Ovary (tissue), 10 donors: ENCODE measurements at places on chromosomes 4 and X. TPM values are rescaled to one million over a fixed set of nuclear protein-coding genes. Genes with fewer than 3 reads are reported as not detected.

Gene AMOT
- total RNA-seq = 20.2 TPM

- no peak overlapping the region for H3K27ac ChIP-seq
- H3K4me3 ChIP-seq = no peak overlapping the region
- DNase-seq = no peak
- H3K4me1 ChIP-seq = no peaks in the 10 kb centered on the region
- no peaks in the 10 kb centered on the region for H3K36me3 ChIP-seq
Observed at GRCh38 chrX:48883729-48884128, 13.8 kb downstream of the TIMM17B start.

Gene CXCL1
- 5.8 TPM for total RNA-seq

Gene MXRA5
- total RNA-seq = 1.7 TPM

Gene SYTL5
- 0.18 TPM for total RNA-seq

Gene CENPVL1
- not detected for total RNA-seq

DNA sequence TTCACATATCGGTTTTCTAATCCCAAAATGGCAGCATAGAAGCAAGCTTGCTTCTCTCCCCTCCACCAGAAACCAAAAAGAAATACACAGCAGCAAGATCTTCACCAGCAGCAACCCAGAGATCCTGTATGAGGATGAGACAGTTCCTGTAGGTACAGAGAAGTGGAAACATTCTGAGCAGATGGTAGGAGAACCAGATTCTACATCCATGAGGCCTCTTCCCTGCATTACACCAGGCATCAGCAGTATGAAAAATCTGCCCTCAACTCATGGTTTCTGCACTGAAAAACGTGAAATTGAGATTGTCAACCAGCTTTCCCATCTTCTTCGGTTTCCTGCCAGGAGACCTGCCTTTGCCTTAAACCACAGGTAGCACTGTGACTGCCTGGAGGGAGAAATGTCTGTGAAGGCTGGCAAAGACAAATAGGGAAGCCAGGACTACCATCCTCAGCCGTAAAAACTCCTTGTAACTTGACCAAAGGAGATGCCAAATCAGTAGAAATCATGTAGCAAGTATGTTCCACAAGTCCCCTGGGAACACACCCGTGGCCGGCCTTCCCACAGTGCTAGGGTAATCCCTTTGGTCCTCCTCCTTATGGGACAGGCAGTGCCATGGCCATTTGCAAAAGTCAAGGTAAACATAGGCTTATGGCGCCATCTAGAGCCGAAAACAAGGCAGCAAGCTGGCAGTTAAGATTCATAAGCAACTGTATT lies 24.0 kb upstream of the MTHFD2L start:
- no peaks in the 10 kb centered on the region for H3K36me3 ChIP-seq
- peak; percentile 51 for DNase-seq
- no peaks in the 10 kb centered on the region for H3K4me1 ChIP-seq
- no peaks in the 10 kb centered on the region for H3K27me3 ChIP-seq
- H3K4me3 ChIP-seq = no peak overlapping the region

DNA sequence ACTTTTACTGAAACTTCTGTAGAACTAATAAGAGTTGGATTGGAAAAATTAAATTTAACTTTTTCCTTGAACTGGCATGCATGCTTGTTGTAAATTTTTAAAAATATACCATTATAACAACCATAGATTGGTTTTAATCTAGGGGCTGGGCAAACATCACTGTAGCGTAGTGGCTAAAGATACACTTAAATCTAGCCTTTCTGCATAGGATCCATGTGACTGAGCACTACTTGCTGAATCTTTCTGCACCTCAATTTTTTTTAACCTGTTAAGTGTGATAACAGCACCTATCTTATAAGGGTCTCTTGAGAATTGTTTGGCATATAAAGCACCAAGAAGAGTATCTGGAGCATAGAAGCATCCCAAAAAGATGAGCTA lies 4.1 kb downstream of the ANXA10 start:
- no peaks in the 10 kb centered on the region for H3K4me1 ChIP-seq
- no peaks in the 10 kb centered on the region for H3K27me3 ChIP-seq
- no peak overlapping the region for H3K4me3 ChIP-seq
- DNase-seq = no peak

Gene ALAS2
- total RNA-seq = 2.4 TPM

- H3K4me1 ChIP-seq = no peaks in the 10 kb centered on the region
- no peak overlapping the region for H3K4me3 ChIP-seq
- DNase-seq = no peak
- H3K36me3 ChIP-seq = no peaks in the 10 kb centered on the region
- H3K27ac ChIP-seq = no peak overlapping the region
Observed at GRCh38 chr4:108685036-108685686, 34.8 kb downstream of the OSTC start.

GRCh38 chr4:140642674-140643437 lies 74.1 kb upstream of the UCP1 start:
- peak; percentile 38 for DNase-seq
- H3K36me3 ChIP-seq = no peaks in the 10 kb centered on the region
- peaks cover 11% of the 10 kb centered on the region for H3K4me1 ChIP-seq
- H3K27ac ChIP-seq = no peak overlapping the region

Gene SCRG1
- total RNA-seq = 0.13 TPM

DNA sequence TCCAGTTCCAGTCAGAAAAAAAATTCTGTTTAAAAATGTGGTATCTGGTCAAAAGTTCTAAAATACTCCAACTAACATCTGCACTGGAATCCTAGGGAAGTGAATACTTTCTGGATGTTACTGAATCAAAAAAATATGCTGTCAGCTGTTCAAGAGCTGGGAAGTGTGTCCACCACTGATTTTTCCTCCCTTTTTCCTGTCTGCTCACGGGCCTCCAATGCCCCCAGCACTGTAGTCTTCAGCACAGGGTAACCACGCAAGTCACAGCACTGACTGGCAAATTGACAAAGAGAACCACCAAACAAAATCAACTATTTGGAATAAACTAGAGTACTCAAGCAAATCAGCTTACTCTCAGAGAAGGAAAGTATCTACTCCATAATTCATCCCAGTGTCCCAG lies 9.9 kb downstream of the VEGFC start:
- no peaks in the 10 kb centered on the region for H3K27me3 ChIP-seq
- no peaks in the 10 kb centered on the region for H3K4me1 ChIP-seq
- no peak overlapping the region for H3K27ac ChIP-seq
- no peak for DNase-seq

DNA sequence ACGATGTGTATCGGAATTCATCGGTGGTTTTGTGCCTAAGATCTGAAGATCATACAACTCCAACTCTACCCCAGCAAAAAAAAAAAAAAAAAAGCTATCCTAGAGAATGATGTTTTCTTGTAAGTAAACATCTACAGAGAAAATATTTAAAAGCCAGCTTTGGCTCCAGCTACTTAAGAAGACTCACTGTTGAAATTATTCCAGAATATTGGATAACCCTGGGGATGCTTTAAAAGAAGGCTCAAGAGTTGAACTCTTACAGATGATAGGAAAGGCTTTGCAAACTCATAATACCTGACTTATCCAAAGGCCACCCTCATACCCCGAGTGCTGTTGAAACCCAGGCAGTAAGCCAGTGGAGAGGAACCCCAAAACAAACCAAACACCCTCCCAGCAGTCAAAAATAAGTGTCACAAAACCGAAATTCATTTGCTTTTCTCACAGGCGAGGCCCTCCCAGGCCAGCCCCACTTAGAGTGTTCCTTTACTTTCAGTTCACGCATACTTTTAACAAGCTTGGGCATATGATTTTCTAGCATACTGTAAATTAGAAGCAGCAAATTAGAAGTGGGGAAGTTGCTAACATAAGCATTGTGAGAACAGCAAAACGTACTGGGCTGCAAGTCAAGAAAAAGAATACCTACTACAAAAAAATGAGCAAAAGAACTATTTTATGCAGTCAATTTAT lies 2.7 kb upstream of the AMELX start:
- no peak overlapping the region for H3K27ac ChIP-seq
- H3K36me3 ChIP-seq = no peaks in the 10 kb centered on the region
- no peaks in the 10 kb centered on the region for H3K27me3 ChIP-seq
- no peak for DNase-seq
- no peaks in the 10 kb centered on the region for H3K4me1 ChIP-seq
- H3K4me3 ChIP-seq = no peak overlapping the region

DNA sequence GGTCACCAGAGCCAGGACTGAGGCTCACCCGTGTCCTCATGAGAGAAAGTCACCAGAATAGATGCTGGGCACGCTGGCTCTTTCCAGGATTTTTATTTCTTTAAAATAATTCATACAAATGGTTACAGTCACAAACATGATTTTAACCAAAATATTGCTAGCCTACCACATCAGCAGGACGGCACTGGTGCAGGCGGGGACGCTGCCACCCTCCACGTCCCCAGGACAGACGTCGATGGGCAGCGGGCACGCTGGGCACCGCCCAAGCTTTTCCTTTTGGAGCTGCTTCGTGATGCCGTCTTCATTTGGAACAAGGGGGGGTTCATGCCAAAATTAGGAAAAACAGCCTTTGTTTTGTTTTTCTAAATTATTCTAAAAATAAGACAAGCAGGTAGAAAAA lies 37.6 kb downstream of the CTBP1 start:
- H3K27ac ChIP-seq = no peak overlapping the region
- H3K4me3 ChIP-seq = no peak overlapping the region
- H3K4me1 ChIP-seq = peaks cover 43% of the 10 kb centered on the region
- H3K27me3 ChIP-seq = no peaks in the 10 kb centered on the region
- H3K36me3 ChIP-seq = no peaks in the 10 kb centered on the region

DNA sequence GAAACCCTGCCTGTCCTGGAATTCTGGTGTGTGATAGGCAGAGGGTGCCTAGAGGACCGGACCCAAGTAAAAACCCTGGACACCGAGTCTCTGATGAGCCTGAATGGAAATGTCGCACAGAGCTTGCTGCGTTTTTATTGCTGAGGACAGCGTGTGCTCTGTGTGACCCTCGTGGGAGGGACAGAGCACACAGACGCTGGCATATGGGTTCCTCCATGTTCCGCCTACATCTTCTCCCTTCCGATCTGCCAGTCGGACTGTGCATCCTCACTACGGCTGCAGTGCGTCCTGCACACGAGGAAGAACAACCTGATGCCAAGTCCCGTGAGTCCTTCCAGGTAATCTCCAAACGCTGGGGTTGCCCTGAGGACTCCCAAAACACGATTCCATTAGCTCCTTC lies 68.3 kb downstream of the AFAP1 start:
- H3K27me3 ChIP-seq = no peaks in the 10 kb centered on the region
- no peak overlapping the region for H3K4me3 ChIP-seq
- no peak overlapping the region for H3K27ac ChIP-seq
- H3K4me1 ChIP-seq = peaks cover 12% of the 10 kb centered on the region
- no peaks in the 10 kb centered on the region for H3K36me3 ChIP-seq
- no peak for DNase-seq

- H3K27ac ChIP-seq = no peak overlapping the region
- no peaks in the 10 kb centered on the region for H3K36me3 ChIP-seq
- H3K27me3 ChIP-seq = no peaks in the 10 kb centered on the region
- H3K4me1 ChIP-seq = peaks cover 11% of the 10 kb centered on the region
- DNase-seq = no peak
- H3K4me3 ChIP-seq = no peak overlapping the region
Observed at GRCh38 chr4:52716364-52717151, 34.7 kb downstream of the ERVMER34-1 start.

Gene USP26
- not detected for total RNA-seq

Gene CYBB
- total RNA-seq = 12.9 TPM

DNA sequence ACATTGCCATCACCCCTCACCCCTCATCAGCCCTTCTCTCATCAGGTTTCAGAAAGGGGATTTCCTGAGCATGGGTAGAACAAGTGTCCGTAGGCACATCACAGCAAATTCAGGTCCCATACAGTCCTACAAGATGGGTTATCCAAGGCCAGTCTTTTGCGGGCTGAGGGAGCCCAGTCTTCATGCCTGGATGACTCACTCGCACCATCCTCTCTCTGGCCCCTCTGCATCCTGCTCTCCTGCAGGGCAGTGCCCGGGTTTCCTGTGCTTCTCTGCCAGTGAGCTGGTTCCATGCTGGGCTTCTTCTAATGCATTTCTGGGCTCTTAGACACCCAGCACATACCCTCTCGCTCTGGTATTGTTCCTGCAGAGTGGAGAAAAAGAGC lies 7.3 kb upstream of the INTS6L start:
- no peak for DNase-seq
- H3K4me1 ChIP-seq = no peaks in the 10 kb centered on the region
- no peak overlapping the region for H3K27ac ChIP-seq
- no peaks in the 10 kb centered on the region for H3K36me3 ChIP-seq
- H3K27me3 ChIP-seq = no peaks in the 10 kb centered on the region

DNA sequence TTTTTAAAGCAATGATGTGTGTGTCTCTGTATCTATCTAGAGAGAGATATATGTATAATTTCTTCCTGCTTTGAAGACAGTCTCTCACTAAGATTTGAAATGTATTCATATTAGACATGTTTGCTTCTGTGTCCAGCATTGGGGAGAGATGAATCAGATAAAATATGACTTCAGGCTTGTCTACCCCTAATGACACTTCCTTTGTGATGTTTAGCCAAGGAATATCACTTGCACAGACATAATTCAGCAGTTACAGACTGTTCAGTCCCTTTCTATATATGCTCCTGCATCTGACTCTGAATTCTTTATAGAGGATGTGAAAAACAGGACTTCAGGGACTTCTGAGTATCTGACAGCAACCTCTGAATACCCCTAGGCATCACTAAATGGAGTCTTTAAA lies 158.4 kb downstream of the DCLK2 start:
- no peaks in the 10 kb centered on the region for H3K4me1 ChIP-seq
- no peaks in the 10 kb centered on the region for H3K27me3 ChIP-seq
